ENCODE measurements at places on chromosomes 4 and X.

GRCh38 chr4:97013711-97014110 lies 1129.6 kb downstream of the STPG2 start:
- no peak for DNase-seq

DNA sequence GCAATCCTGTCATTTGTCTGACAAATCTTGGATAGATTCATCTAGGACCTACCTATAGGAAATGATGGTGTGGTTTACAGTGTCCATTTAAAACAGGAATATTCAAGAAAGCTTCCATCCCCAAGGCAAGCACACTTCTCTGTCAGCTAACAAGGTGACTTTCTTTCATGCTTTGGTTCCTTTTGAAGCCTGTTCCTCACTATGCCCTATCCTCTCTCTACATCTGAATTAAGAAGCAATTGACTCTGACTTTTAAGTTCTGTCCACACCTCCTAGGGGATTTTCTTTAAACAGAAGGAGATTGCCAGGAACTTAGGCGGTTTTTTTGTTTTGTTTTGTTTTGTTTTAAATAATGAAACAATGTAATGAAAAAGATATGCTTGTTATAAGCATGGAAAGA lies 1181.4 kb upstream of the TENM3 start:
- no peak for DNase-seq

- no peak for DNase-seq
Measured at GRCh38 chr4:129239088-129239487, 143.1 kb downstream of the C4orf33 start.

GRCh38 chr4:148749403-148749802 lies 307.2 kb upstream of the NR3C2 start:
- no peak for DNase-seq

All from astrocyte of the cerebellum (primary cell).